NCI-H1930 (cell line): ENCODE measurements at places on chromosomes 5 and 9.
A peak's percentile ranks its signal among the peaks of the same experiment; 100 is the strongest.

DNA sequence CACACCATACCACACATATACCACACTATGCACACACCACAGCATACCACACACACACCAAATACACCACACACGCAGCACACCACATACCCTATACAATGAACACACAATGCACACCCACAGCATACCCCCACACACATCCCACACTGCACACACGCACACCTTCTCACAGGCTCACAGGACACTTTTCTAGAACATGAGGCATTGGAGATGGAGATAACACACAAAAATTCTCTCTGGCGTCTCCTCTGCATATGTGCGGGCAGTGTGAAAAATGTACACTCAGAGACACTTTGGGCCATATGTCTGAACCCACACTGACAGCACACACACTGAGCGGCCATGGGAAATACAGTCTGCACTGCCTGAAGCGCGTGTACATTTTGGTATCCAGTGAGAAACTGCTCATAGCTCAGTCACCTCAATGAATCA lies 278.1 kb downstream of the GADD45G start:
- no peak for DNase-seq

GRCh38 chr9:134152022-134152448 lies 12.3 kb downstream of the RNU6ATAC start:
- DNase-seq: no peak

GRCh38 chr9:95131023-95131943 lies 186.2 kb downstream of the FANCC start:
- peak; percentile 36 for DNase-seq

DNA sequence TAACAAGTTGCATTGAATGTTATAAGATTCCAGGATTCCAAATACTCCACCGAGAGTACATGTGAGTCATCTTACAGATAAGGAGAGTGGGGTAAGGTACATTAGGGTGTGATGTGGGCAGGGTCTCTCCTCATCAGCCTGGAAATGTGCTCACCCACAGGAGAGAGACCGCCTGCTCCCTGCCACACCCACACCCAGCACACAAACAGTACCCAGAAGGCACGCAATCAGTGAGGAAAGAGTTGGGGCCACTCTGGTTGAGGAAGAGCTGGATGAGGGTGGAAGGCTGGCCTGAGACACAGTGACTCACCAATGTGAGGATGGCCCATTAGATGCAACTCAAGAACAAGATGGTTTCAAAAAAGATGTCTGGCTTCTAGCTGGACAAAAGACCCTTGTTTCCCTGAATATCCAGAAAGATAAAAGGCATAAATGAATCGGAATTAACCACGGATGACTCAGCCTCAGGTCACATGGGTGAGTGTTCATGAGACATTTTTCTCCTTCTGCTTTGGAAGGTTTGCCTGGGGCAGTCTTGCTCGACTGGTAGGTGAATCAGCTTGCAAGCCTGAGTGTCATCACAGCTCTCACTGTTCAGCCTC lies 51.1 kb upstream of the LHFPL2 start:
- DNase-seq: no peak

GRCh38 chr9:2210201-2210600 lies 195.1 kb downstream of the SMARCA2 start:
- no peak for DNase-seq

DNA sequence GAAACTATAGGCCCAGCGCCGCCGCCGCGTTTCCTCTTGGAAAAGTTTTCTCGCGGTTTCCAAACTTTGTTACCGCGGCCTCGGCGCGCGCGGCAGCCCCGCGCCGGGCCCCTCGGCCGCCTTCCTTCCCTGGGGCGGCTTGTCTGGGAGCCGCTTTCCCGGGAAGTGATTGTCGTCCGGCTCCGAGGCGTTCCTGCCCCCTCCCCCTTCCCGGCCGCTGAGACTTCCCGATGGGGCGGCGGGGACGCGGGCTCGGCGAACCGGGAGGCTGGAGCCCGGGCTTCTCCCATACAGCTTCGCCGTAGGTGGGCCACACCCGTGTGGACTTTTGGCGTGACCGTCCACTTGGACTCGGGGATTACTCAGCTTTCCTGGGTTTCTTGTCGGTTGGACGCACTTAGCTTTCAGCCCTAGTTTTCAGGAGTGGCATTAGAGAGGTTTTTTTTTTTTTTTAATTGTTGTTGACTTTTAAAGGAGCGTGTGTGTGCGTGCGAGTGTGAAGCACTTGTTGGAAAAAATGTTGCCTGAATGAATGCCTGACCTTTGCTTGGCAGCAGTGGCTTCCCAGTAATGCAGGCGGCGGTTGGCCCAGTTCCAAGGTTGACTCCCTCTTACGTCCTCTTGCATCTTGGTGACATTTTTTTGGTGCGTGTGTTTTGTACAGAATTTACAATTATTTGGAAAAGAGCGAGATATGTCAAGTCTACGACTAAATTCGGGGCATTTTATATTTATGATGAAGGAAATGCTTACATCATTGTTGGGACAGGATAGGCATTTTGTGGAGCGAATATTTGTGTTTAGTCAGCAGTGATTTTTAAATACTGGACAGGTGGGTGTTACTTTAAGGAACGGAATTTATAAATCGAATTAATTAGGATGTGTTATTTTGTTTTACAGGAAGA lies 821 bp downstream of the CTNNA1 start:
- no peak for DNase-seq

- DNase-seq: no peak
Measured at GRCh38 chr9:90024409-90024808, 419.6 kb downstream of the GADD45G start.

DNA sequence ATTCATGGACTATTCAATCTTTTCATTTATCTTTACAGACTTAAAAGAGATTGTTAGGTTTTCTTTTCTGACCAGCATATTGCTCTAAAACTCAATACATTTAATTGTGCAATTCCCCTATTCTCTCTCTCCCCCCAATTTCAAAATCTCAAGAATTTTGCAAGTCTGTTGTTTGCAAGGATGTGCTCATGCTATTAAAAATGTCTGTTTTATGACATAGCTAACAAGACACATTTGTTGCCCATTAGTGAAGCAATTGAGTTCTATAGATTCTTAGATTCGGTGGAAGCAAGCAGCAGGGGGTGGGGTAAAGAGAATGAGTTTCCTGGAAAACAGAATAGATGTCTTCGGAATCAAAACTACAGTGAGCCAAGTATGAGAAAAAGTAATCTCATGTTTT lies 8.5 kb upstream of the CSNK1A1 start:
- no peak for DNase-seq

DNA sequence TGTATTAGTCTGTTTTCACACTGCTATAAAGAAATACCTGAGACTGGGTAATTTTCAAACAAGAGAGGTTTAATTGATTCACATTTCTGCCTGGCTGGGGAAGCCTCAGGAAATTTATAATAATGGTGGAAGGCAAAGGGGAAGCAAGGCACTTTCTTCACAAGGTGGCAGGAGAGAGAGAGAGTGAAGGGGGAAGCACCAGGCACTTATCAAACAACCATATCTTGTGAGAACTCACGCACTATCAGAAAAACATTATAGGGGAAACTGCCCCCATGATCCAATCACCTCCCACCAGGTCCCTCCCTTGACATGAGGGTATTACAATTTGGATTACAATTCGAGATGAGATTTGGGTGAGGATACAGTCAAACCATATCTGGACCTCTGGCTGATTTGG lies 34.7 kb downstream of the ADRB2 start:
- no peak for DNase-seq

DNA sequence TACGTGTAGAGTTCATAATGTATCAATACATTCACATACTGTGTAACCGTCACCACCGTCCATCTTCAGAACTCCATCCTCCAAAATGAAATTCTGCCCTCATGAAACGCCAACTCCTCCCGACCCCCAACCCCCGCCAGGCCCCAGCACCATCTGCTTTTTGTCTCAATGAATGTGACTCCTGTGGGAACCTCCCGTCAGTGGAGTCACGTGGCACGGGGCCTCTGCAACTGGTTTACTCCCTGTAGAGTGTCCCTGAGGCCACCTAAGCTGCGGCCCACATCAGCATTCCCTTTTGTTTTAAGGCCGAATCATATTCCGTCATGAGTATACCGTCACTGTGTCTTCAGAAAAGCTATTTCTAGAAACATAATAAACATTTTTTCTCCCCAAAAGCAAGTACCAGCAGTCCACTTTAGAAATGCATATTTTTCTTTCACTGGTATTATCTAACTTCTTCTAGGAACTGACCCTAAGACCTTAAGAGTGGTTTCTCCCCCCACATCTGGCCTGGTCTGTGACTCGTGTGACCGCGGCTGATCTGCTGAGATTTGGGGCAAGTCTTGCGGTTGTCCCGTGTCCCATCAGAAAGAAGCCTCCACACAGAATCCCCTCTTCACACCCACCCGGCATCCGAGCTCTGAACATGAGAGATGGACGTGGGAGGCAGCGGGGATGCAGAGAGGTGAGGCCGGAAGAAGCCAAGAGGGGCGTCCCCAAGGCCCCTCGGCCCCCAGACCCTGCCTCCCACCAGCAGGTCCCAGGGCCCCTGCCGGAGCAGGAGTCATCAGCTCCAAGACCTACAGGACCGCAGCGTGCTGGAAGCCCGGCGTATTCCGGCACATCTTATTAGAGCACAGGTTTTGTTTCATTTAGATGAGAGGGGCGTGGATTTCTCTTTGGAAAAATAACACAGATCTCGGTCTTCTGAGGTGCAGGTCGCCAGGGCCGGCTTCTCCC lies 38.3 kb downstream of the SLC6A3 start:
- DNase-seq: no peak

DNA sequence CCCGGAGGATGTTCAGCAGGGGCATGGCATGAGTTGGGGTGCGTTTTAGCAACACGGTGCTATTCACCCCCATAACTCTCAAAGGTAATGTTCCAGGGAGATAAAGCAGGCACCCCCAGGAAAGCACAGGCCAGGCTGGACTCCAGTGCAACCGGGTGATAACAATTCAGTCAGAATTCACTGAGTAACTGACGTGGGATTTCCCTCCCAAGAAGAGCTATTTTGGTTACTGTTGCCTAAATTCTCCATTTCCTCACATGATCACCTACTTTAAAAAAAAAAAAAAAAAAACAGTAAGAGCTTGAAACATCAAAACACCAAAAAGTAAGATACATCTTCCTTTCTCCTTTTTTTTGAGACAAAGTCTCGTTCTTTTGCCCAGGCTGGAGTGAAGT lies 137.6 kb upstream of the WWC1 start:
- DNase-seq: no peak

DNA sequence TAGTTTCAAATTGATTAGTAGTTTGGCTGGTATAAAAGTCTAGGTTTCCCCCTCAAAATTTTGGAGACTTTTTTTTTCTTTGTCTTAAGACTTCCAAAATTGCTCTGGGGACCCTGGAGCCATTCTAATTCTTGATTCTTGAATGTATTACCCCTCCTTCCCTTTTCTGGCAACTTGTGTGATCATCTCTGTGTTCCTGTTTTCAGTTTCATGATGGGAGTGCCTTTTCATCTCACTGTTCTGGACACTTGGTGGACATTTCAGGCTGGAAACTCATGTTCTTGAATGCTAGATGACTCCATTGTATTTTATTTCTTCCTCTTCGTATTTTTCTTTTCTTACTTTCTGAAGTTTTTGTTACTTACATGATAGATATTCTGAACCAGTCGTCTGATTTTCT lies 57.3 kb upstream of the LRRC70 start:
- DNase-seq: no peak

DNA sequence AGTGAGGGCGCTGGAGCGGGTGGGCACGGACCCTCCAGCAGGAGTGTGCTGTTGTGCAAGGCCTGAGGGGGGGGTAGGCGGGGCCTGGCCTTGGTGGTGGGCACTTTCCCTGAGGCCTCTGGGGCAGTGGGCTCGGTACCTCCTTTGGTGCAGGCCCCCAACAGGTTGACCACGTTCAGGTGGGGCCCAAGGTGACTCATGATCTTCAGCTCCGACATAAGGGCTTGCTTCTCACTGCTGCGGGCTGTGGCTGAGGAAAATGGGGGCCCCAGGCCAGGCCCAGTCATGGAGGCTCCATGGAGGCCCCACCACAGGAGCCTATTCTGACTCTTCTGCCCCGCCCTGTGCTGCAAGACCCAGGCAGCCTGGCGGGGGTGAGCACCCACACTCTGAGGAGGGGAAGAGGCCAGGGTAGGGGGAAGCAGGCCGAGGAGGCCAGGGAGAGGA lies 31.5 kb downstream of the PDGFRB start:
- no peak for DNase-seq

DNA sequence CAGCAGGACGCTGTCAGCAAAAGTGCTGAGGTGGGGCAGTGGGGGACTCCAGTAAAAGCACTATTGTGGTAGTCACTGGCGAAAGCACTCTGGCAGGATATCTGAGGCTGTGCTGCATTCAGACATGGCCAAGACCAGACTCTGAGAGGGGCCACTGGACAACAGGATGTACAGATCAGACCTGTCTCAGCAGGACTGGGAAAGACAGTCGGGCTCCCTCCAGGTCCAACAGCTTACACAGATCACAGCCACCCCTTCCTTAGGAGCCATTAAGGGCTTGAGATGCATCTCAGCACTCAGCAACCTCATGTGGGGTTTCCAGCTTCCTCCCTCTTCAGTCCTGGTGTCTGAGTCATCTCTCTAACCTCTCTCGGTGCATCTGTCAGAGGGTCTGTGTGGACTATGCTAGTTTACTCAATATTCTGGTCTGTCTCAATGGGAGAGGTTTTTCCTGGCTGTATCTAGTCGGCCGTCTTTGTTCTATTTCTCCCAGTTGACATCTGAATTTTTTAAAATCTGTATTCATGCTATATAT lies 154.5 kb downstream of the CWC27 start:
- DNase-seq: no peak

GRCh38 chr5:7242118-7242710 lies 153.7 kb upstream of the ADCY2 start:
- no peak for DNase-seq

DNA sequence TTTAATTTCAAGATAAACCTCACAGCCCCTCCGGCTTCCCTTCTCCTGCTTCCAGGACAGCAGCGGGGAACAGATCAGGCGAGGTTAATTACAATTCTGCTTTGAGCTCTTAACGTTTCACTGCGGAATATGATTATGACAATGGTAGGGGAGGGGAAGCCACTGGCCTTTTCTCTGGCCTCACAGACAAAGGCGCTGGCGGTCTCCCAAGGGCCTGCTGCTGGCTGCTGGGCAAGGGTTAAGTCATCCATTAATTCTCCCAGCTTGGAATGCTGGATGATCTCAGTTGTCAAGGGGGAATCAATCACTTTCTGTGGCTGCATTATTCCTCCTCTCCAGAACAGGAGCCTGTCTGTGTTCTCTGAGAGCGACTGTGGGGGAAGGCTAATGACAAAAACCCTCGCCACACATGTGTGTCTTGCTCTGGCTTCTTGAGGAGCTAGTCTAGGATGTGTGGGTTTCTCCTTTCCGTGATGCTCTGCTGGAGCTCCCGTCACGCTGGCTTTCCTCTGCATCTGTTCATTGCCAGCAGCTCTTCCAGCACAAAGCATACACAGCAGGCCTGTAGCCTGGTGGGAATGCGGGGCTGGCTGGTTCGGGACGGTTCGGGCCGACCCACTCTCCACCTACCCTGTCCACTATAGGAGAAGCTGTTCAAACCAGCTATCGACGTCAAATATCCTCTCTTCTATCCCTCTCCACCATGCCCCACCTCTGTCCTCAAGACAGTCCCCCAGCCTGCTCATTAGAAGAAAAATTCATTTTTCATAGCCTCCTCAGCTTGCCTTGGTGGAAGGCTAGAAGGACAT lies 82.8 kb downstream of the DCP2 start:
- no peak for DNase-seq
